ENCODE measurements at places on chromosomes 1 and 21. TPM values are rescaled to one million over a fixed set of nuclear protein-coding genes. Genes with fewer than 3 reads are reported as not detected.

The LCE1C gene
- not detected for total RNA-seq

The TEX38 gene
- not detected for total RNA-seq

The PROX1 gene
- total RNA-seq, result 14.8 TPM

The PDE4B gene
- 77.8 TPM for total RNA-seq

The YY1AP1 gene
- 393 TPM for total RNA-seq

GRCh38 chr1:91428182-91428798 is 23.7 kb upstream of the HFM1 start:
- DNase-seq, result no peak

GRCh38 chr1:157153746-157154145 is 15.6 kb upstream of the ETV3 start:
- no peak for DNase-seq

DNA sequence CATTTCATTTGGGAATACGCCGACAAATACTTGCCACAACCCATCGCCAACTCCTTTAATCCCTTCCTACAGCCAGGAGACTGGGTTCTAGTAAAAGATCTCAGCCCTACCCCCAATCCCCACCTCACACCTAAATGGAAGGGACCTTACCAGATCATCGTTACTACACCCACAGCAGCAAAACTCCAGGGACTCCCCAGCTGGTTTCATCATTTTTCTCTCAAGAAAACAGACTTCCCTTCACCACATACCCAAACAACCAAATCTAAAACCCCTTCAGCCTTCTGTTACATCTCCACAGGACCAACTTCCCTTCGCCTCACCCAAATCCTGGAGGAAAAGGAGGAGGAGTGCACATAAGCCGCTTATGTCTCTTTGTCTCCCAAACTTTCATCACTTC is 23.7 kb upstream of the SLC2A5 start:
- DNase-seq, result no peak

- no peak for DNase-seq
These were observed 1.8 kb downstream of the C2CD2 start for GRCh38 chr21:41951876-41952567.

- no peak for DNase-seq
These were observed 522 bp downstream of the TEX35 start for GRCh38 chr1:178513278-178513983.

DNA sequence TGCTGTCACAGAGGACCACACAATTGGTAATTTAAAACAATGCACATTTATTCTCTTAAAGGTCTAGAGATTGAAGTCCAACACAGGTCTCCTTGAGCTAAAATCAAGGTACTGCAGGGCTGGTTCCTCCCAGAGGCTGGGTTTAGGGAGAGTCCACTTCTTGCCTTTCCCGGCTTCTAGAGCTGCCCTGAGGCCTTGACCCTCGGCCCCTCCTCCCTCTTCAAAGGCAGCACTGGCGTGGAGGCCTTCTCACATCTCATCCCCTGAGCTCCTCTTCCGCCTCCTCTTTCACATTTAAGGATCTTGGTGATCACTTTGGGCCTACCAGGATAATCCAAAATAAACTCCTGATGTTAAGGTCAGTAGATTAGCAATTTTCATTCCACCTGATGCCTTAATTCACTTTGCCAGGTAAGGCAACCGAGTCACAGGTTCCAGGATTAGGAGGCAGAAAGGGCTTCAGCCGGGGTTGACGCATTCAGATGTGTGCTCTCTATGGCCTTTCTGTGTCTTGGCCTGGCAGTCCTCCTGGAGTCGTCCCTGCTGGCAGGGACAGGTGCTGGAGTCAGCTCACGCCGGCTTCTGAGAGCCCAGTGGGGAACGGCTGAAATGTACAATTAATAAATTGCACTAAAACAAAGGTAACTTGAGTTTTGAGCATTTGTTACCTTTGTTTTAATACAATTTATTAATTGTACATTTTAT is 61.2 kb upstream of the ABCG1 start:
- no peak for DNase-seq

DNA sequence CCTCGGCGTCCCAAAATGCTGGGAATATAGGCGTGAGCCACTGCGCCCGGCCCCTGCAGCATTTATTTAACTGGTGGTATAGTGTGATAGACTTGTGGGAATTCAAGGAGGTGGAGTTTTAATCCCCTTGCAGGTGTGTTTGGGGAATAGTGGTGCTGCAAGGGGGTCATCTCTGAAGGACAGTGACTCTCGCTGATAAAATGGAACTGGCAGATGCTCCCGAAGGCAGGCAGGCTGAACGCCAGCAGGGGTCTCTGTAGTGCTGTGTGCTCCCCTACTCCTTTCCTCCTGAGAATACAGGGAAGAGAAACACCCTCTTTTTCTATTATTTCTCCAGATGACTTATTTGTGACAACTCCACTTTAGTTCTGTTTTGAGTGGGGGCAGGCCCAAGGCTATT is 4.0 kb downstream of the OSCP1 start:
- no peak for DNase-seq

GRCh38 chr1:218447010-218447689 is 102.0 kb downstream of the TGFB2 start:
- no peak for DNase-seq

DNA sequence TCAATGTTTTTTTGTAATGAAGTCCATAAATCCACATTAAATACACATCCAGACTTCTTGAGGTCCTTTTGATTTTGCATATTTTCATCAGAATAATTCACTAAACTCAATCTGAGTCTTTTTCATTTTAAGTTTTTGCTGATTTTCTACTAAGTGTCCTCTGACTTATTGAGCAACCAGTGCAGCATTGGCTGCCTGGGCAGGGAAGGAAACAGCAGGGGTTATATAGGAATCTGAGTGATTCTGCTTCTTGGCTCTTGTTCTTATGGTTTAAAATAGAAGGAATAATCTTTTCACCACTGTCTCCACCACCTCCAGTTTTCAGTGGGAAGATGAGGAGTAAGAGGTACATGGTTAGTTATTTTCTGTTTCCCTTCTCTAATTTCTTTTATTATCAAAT is 88.4 kb downstream of the ST6GALNAC5 start:
- no peak for DNase-seq

- DNase-seq, result no peak
These were observed 55.3 kb upstream of the KCND3 start for GRCh38 chr1:112044745-112045144.

GRCh38 chr1:225509376-225509707 is 81.5 kb upstream of the LBR start:
- DNase-seq, result no peak

- no peak for DNase-seq
These were observed 17.0 kb upstream of the BSDC1 start for GRCh38 chr1:32411261-32411660.
